ENCODE measurements at places on chromosomes 3 and 15.

DNA sequence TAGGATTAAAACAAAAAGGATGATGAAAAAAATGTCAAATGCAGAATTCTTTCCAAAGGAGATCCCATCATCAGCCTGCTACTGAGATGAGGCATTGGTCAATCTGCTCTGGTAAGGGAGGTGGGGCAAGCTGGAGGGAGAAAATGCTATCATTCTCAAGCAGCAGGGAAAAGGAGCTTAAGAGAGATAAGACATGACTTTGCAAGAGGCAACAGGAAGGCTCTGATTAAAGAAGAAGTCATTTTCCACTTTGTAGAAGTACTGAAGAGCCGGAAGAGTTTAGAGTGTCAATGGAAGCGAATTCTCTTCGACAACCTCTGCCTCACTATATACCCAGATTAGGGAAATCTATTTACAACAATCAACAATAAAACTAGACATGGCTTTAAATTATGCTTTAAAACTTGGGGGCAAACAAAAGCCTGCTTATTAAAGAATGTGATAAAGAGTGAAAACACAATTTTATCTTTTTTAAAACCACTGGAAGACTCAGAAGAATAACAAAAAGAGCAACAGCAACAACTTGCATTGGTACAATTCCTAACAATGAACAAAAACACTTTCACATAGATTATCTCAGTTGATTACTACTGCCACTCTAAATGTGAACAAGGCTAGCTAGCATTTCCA lies 81.8 kb upstream of the NANOGP8 start:
- DNase-seq: no peak

GRCh38 chr3:128447561-128448013 lies 19.1 kb downstream of the DNAJB8 start:
- DNase-seq: no peak

DNA sequence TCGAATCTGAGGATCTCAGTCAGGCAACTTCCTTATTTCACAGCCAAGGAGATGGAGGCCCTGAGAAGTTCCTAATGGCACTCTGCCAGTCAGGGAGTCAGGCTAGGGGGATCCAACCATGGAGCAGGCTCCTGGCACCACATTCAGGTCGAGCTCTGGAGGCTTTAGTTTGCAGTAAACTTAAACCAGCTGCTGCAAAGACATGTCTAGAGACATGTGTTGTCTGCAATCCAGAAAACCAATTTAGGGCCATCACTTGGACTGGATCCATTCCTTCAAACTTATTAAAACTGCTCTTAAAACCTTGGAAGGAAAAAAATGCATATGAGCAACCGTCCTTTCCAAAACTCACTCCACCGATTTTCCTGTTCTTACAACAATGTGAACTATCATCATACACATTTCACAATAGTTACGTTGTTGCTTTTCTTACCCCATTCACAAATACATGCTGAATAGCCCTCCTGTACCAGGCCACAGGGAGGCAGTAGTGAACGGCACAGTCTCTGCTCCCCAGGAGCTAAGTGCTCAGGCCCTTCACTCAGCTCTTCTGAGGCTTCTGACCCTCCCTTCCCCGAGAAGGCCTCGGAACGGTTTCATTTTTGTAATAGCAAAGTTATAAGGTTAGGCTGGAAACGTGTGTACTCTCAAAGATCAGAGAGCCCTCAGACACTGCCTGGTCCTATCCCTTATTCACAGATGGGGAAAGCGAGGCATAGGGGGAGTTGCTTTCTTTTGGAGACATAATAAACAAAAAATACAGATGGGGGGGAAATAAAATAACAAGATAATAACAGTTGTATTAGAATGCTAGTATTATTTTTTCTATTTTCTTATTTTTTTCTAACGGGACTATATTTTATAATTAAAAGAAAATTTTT lies 20.1 kb downstream of the RFT1 start:
- DNase-seq: peak; percentile 8

- DNase-seq: no peak
Measured at GRCh38 chr15:100859970-100860828, 19.4 kb upstream of the ALDH1A3 start.

DNA sequence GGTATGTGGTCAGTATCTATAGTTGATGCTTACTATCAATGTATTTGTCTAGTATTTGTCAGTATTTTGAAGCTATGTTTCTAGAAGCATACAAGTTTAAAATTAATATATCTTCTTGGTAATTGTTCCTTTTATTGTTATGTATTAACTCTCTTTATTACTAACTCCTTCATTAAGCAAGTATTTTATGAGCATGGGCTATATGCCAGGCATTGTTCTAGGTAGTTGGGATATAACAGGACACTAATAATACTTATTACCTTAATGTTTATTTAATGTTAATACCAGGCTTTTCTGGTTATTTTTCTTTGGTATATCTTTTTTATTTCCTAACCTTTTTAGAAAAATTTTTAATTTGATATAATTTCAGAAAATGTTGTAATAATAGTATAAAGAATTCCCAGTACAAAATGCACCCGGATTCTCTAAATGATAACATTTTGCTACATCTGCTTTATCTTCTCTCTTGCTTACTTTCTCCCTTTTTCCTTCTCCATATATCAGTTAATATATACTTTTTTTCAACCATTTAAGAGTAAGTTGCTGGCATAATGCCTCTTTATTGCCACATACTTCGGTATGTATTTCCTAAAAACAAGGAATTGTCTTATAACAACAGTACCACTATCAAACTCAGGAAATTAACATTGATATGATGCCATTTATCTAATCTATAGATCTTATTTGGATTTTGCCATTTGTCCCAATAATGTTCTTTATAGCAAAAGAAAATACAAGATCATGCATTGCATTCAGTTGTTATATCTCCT lies 30.9 kb downstream of the LRRC49 start:
- no peak for DNase-seq

- DNase-seq: no peak
Measured at GRCh38 chr3:140994316-140994715, 52.7 kb downstream of the SLC25A36 start.

DNA sequence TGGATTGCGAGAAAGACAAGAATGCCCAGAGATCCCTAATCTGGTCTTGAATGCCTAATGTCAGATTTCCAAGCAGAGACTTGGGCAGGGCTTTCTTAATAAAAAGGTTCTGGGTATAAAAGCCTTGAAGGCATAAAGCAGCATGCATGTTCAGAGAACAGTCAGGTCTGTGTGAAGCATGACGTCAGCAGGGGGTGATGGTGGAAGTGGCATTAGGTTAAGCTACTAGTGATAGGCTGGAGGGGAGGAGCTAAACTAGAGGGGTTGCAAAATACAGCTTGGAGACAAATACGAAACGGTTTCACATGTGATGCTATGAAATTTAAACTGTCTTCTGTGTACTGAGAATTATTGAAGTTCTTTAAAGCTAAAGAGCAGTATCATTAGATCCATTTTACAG lies 125.6 kb downstream of the VPS8 start:
- no peak for DNase-seq

DNA sequence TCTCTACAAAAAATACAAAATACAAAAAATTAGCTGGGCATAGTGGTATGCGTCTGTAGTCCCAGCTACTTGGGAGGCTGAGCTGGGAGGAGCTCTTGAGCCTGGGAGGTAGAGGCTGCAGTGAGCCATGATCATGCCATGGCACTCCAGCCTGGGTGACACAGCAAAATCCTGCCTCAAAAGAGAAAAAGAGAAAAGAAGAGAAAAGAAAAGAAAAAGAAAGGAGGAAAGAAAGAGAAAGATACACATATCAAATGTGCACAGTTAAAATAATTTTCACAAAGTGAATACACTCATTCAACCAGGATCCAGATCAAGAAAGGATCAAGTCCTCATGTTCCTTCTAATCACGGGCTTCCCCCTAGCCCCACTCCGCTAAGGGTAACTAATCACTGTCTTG lies 5.8 kb upstream of the C15orf61 start:
- no peak for DNase-seq

- no peak for DNase-seq
Measured at GRCh38 chr15:40593165-40593564, 884 bp upstream of the KNL1 start.

DNA sequence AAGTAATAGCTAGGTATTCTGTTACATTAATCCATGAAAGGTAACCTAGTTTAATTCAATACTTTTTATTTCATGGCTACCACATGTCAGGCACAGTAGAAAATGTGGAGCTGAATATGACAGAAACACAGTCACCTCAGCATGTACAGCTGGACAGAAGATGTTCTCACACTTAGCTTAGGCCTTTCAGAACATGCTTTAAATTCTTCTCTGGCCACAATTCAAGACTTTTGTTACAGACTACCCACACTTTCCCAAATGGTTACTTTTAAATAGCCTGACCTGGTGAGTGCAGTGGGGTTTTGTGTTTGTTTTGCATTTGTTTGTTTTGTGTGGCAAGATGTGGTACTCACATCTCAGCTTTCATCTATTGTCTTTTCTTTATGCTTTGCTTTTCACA lies 1079.5 kb downstream of the IGSF11 start:
- no peak for DNase-seq

DNA sequence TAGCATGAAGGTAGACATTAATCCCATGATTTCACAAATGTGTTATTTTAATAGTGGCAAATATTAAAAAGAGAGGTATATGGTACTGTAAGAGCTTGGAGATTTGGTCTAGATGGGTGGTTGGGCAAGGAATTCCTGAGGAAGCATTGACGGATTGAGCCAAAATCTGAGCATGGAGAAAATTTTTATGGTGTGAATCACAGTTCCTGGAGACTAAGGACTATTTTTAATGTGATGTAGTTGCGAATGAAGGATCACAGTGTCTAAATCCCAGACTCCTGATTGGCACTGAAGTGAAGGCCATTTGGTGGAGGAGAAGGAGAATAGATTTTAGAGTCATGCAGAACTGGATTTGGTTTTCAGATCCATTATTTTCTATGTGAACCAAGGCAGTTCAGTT lies 188.7 kb upstream of the FEZF2 start:
- no peak for DNase-seq

GRCh38 chr3:135000465-135000864 lies 205.4 kb downstream of the EPHB1 start:
- DNase-seq: no peak

Data from midbrain (tissue), 1 donor.